Epithelial cell of proximal tubule (primary cell): ENCODE measurements at places on chromosomes 6 and 20. TPM values are rescaled to one million over a fixed set of nuclear protein-coding genes. Genes with fewer than 3 reads are reported as not detected.

IMPG1 gene
- not detected in 2 replicates for total RNA-seq

DNA sequence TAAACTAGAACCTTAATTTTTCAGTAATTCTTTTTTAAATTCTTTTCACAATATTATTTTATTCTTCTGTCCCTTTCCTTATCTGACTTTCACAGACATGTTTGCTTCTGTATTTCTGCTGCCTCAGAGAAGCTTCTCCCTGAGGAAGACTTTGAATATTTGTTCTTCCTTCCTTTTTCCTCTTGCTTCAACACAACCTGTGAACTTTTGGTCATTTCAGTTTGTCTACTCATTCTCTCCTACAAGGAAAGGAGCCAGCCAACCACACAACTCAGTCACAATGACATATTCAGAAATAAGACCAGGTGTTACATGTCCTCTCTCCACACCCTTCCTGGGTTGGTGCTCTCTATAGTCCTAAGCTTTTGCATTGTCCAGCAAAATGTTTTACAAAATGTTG is 310.4 kb downstream of the TFAP2B start:
- no peak for DNase-seq

- DNase-seq = no peak
These were observed 19.3 kb downstream of the AK9 start for GRCh38 chr6:109671733-109672132.

DNA sequence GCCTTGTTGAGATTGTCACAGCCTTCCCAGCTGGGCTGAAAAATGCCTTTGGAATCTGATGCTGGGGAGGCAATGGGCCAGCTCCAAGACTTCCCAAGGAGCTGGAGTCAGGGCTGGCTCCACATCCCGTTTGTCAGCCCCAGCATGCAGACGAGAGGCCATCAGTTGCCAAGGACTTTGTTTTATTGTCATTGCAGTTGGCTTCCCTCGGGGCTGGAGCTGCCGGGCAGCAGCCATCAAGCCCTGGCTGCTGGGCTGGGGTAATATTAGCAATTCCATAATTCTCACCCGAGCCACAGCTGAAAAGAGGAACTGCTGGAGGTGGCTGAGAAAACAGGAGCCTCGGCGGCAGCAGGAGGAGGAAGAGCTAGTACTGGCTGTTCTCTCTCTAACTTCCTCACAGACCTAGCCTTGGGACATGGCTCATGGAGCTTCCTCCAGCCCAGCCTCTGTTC is 182.5 kb downstream of the CDC5L start:
- DNase-seq = no peak

GRCh38 chr6:139134817-139135577 is at the start of gene HECA:
TSS of gene HECA (plus strand) at chr6:139135080. CDS start at chr6:139135397, 317 bp downstream.
- DNase-seq = peak; percentile 16

DNA sequence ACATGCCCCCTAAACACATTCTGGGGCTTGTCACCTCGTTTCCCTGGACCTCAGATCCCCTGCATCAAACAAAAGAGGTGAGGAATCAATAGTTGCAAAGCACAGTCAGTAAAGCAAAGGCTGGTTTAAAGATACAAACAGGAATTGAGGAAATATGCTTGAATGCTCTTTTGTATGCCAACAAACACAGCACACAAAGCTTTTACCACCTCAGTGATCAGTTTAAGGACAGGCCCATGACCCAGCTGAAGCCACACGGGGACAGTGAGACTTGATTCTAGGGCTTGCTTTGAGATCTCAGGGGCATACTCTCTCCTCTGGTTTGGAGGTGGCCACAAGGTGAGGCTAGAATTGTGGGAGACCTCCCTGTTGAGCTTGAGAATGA is 182.9 kb upstream of the CST7 start:
- DNase-seq = no peak

DNA sequence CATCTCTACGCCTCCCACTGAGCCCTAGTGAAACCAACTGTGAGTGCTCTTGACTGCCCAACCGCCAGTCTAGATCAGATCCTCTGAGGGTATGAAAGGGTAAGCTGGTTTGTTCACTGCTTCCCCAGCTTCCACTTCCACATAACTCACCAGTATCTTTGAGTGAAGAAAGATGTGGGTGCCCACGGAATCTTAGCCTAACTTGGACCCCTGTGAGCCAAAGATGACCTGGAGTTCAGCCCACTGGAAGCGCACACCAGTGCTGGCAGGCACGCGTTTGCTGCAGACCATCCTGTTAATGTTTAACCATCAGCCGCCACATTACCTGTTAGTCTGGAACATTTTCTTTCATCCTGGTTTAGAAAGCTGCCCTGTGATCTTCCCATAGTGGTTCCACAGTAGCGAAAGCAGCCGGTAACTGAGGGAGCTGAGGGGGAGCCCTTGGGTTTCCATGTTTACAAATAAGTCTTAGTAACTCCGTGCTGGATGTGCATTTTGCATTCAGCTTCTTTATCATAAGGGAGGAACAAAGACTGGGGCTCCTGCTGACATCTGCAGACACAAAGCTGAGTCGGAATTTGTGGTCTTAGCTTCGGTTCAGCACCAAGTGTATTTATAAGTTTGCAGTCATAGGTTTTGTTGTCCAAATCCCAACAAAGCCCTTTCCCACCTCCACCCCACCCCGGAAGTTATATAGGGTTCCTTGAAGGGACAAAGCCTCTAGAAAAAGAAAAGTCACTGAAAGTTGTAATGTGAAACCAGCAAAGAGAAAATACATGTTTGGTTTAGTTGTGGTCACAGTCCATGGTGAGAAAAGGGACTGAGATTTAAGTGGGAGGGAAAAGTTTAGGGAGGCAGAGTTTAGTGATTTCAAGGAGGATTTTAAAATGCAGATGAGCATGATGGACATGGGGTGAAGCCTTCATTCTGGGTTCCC is 71.0 kb downstream of the SSR1 start:
- no peak for DNase-seq

GRCh38 chr6:26157251-26158075 is 70.2 kb downstream of the HFE start:
- peak; percentile 99 for DNase-seq

GRCh38 chr6:134546962-134547645 is 229.2 kb upstream of the SGK1 start:
- DNase-seq = no peak
